Stimulated activated CD4-positive, alpha-beta T cell treated with anti-CD3 and anti-CD28 coated beads, Interleukin-4, amount 100 ng/mL, for 4 hours (primary cell): ENCODE measurements at places on chromosomes 12 and 14.

- DNase-seq, result no peak
Observed at GRCh38 chr12:125185311-125185739, 120.1 kb downstream of the AACS start.

- DNase-seq, result no peak
Observed at GRCh38 chr12:52687497-52688385, 7.5 kb upstream of the KRT1 start.

DNA sequence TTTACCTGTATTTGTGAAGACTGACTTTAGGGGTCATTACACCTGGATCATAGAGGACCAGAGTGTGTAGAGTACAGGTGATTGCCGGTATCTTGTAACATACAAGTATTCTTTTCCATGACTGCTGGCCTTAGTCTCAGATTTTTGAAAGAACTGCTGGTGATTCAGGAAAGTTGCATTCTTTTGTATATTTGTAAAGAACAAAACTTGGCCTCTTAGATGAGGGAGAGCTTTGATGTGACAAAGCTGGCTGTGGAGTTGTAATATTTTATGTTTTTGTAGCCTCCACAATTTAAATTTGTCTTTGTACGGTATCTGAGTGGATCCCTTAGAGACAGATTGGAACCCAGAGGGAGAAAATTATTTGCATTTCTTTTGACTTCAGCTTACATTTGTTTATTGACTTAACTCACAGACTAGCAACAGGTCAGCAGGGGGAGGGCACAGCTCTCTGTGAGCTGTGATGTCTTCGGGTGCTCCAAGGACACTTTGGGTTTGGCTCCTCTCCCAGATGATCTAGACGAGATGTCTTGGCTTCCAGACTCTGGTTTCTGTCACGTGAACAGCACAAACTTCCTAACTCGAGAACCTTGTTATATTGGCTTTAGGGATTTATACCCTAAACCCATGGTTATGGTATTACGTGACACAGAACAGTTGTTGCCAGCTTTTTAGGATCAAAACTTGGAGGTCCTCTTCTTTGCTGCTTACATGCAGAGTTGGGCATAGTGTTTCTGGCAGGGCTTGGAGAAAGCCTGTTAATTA is 65.9 kb downstream of the DAAM1 start:
- DNase-seq, result no peak

GRCh38 chr14:105223260-105223659 is 25.1 kb upstream of the BTBD6 start:
- DNase-seq, result no peak

GRCh38 chr12:46403719-46404070 is 31.1 kb upstream of the SLC38A2 start:
- DNase-seq, result no peak

- DNase-seq, result no peak
Observed at GRCh38 chr12:106767954-106768822, 6.3 kb upstream of the RIC8B start.

GRCh38 chr12:69688021-69688420 is 11.1 kb downstream of the BEST3 start:
- no peak for DNase-seq
